ENCODE measurements at places on chromosomes 13 and 19. TPM values are rescaled to one million over a fixed set of nuclear protein-coding genes. Genes with fewer than 3 reads are reported as not detected.

The FXYD3 gene
- polyA plus RNA-seq, result 11.7 TPM

- no peak for DNase-seq
Observed at GRCh38 chr19:15641901-15642491, 1.3 kb downstream of the CYP4F3 start.

GRCh38 chr19:32837531-32837930, 32.0 kb downstream of the SLC7A9 start:
- DNase-seq, result no peak

DNA sequence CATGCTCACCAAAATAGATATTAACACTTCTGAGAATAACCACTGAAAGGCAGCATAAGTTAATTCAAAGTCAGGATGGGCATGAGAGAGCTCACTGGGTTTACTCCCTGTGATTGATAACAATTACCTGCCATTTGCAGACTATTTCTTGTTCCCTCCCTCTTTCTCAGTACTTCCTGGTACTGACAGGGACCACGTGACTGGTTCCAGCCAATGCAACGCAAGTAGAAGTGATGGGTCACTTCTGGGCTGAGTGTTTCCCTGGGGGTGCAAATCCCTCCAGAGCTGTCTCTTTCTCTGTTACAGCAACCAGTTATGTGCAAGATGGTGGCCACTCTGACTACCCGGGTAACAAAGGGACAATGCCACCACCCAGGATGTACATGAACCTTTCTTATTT, 118.8 kb downstream of the EFNB2 start:
- no peak for DNase-seq

- no peak for DNase-seq
Observed at GRCh38 chr19:11025445-11025844, 63.8 kb upstream of the LDLR start.

The MOB3A gene
- polyA plus RNA-seq, result 21.7 TPM

Data from renal cortex interstitium (tissue), 15 donors.